ENCODE measurements at places on chromosomes 2 and 18. TPM values are rescaled to one million over a fixed set of nuclear protein-coding genes. Genes with fewer than 3 reads are reported as not detected.

SERPINB12 gene
- not detected for total RNA-seq

PSTPIP2 gene
- 11.5 TPM for total RNA-seq

NR4A2 gene
- total RNA-seq = 0.33 TPM

RALB gene
- 90.6 TPM for total RNA-seq

LRRC30 gene
- total RNA-seq = not detected

SLC5A7 gene
- not detected for total RNA-seq

FAP gene
- total RNA-seq = 143 TPM

ABCB11 gene
- under 0.01 TPM for total RNA-seq

All from smooth muscle cell of trachea (primary cell).